Activated naive CD8-positive, alpha-beta T cell treated with anti-CD3 and anti-CD28 coated beads for 36 hours (primary cell): ENCODE measurements at places on chromosomes 1 and 21. TPM values are rescaled to one million over a fixed set of nuclear protein-coding genes. Genes with fewer than 3 reads are reported as not detected.
A peak's percentile ranks its signal among the peaks of the same experiment; 100 is the strongest.

The PRKAA2 gene
- total RNA-seq = 0.02 TPM

The FAM72B gene
- 24.6 TPM for total RNA-seq

The ADORA1 gene
- not detected for total RNA-seq

The F13B gene
- not detected for total RNA-seq

The SPATA1 gene
- total RNA-seq = 1.5 TPM

The PPIAL4G gene
- not detected for total RNA-seq

- DNase-seq = no peak
Measured at GRCh38 chr21:26840912-26841311, 4.3 kb downstream of the ADAMTS1 start.

DNA sequence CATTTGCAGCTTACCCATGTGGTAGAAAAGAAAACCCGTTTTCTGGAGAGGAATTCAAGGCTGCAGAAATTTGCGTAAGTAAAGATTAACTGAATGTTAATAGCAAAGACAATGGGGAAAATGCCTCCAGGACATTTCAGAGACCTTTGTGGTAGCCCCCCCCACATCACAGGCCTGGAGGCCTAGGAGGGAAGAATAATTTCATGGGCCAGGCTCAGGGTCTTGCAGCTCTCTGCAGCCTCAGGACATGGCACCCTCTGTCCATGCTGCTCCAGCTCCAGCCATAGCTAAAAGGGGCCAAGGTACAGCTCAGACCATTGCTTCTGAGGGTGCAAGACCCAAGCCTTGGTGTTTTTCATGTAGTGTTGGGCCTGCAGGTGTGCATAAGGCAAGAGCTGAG lies 92.7 kb upstream of the ZNF678 start:
- DNase-seq = no peak

DNA sequence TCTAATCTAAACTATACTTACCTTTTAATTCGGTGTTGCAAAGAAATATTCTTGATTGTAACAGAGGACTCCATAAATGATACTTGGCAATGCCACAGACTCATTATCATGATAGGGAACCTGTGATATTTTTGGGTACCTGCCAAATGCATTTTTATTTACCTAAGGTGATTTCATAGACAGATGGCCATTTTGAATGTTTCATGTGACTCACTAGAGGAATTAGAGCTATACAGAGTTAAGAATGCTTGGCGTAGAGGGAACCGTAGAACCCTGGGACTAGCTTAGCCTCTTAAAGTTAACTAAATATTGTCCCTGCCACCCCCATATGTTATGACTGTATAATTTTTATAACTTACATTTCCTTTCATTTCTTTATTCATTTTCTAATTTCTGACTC lies 136.1 kb downstream of the DISP1 start:
- DNase-seq = no peak

- no peak for DNase-seq
Measured at GRCh38 chr1:78275456-78275855, 215.3 kb upstream of the PTGFR start.

DNA sequence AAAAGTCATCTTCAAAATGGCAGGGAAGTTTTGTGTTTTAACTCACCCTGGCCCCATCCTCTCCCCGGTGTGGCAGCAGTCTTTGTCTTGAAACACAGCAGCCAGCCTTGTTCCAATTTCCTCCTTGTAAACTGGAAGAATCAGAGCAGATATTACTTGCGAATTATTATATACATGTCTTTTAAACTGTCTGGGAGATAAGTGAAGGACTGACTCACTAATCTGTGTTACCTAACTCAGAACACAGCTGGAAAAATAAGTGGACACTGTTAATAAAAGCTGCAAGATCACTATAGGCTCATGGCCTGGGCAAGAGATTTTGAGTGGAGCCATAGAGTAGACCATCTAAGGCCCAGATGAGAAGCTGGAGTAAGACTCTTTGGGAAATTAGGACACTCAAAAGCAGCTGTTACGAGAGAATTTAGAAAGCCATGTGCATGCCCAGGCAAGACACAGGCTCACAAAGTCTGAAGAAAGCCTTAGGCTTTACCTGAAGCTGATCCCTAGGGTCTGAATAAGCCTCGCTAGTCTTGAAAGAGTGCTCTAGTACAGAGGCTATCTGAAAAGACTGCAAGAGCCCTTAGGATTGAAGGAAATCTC lies 233.0 kb upstream of the RAB4A start:
- no peak for DNase-seq

DNA sequence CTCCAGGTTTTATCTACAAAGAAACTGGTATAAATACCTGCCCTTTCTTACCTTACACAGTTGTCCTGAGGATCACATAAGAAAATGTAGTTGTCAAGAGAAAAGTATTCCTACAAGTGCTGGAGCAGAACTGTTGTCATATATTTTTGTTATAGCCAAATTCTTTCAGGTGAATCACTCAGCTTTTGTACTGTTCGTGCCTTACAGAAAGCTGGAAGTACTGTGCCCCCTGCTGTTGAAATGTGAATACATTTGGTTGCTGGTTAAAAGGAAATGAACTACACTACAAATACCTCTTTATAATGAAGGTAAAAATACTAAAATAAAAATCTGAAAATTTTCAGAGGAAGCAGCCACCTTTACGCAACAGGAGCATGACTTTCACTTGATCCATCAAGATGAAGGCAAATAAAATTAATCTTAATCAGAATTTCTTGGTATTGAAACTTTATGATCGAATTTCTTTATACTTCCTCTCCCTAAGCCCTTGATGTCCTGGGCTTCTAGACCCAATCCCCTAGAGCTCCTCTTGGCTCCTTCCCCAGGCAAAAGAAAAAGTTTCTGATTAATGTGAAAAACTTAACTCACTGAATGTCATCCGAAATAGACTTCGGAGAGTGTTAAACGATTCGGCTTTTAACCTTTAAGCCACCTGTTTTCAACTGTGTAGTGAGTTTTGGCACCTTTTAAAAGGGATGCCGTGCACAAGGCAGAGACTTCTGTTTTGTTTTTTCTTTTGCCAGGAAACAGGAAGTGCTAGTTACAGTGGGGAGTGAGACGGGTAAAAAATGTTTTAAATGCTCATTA lies 12.5 kb downstream of the CHML start:
- DNase-seq = peak; percentile 29

- no peak for DNase-seq
Measured at GRCh38 chr1:50352428-50352827, 70.8 kb downstream of the DMRTA2 start.

DNA sequence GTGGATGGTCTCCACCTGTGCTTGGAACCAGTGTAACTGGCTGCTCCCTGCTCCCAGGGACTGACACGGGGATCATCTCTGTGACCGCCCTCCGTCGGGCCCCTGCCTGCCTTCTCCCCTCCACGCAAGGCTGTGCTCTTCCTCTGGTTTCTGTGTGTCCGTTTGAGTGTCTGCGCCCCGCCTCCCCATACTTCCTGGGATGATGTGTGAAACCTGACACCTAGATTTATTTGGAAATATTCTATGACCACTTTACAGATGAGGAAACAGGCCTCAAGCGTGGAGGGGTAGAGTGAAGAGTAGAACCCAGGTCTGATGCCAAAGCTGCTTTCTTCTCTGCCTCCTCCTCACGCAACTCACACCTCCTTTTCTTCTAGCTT lies 24.3 kb downstream of the LDLRAP1 start:
- no peak for DNase-seq

DNA sequence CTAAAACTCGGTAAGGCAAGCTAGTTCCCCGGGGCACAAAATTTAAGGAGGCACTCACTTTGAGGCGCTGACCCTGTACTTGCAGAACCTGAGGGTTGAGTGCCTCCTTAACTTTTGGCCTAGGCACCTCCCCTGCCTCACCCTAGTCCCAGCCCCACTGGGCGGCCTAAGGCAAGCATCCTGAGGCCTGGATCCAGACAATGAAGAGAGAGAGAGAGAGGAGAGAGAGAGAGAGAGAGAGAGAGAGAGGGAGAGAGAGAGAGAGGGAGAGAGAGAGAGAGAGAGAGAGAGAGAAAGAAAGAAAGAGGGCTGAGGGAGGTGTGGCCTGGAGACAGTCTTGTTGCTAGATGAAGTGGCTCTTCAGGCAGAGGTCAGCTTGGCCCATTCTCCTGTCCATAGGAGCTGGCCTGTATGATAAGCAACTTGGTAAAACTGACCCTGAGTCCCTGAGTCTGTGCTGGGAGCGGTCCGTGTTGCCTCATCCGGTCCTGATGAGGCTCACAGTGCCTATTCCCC lies 7.4 kb upstream of the LRRN2 start:
- no peak for DNase-seq

GRCh38 chr1:24632832-24633175 lies 10.3 kb upstream of the SRRM1 start:
- DNase-seq = no peak

GRCh38 chr1:63362578-63362977 lies 4.8 kb upstream of the ALG6 start:
- DNase-seq = no peak

DNA sequence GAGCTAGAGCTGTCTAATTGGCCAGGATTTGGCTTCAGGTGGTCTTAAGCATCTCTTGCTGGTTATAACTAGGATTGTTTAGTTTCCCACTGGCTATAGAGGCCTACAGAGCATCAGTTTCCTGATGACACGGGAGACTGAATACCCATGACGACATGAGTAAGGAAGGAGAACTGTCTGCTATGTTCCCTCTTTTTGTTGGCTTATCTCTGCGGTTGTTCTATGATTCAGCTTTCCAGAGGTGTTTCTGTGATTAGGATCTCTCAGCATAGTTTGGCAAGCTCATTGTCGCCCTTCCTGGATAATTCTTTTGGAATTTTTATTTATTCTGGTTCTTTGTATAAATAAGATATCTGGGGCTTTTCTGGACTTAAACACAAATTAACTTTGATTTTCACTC lies 163.4 kb downstream of the OLFM3 start:
- DNase-seq = no peak

- DNase-seq = no peak
Measured at GRCh38 chr1:235628316-235629005, 21.1 kb downstream of the GNG4 start.

DNA sequence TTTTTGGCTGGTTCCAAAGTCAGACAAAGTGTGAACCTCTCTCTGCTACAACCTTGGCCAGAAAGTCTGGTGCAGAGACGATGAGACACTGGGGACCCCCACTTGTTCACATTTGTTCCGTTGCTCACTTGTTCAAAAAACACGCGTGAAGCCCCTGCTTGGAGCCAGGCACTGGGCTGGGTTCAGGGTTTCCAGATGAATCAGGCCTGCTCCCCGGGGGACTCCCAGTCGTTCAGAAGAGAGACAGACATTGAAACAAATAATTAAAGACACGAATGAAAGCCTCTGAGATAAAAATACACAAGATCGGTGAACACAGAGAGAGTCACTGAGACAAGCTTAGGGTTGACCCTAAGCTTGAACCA lies 101.5 kb upstream of the RUNX3 start:
- peak; percentile 82 for DNase-seq

DNA sequence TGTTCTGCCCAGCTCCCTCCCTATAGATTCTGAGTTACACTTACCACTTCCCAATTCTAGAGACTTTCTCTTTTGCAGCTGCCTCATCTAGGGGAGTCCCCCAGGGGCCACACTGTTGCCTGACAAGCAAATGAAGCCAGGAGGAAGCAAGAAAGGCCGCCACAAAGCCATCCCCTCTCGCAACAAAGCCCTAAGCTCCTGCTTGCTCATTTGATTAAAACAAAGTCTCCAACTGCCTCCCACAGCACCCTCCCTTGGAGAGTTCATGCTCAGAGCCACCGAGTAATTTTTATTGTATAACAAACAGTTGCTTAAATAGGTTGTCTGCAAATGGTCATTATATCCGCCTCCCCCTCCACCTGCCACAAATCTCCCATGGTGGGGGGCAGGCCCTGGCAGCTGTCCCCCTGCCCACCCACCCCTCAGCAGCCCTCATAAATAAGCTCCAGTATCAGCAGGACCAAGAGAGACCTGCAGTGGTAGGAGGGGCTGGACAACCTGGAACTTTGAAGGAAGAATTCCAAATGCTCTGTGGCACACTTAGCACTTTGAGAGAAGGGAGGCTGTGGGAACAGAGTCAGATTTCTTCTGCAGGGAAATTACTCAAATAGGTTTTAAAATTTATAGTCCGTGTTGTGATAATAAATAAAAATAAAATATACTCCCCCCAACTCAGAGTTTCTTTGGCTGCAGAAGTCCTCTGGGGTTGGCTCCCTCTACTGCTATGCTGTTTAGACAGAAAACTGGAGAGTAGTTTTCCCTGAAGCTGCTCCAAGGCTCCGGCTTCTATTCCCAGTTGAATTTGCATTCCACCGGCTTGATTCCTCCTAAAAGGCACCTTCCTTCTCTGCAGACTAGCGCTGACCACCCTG lies 237.5 kb downstream of the TTLL7 start:
- DNase-seq = peak; percentile 22

GRCh38 chr1:244705261-244706234 lies 52.6 kb downstream of the DESI2 start:
- no peak for DNase-seq

DNA sequence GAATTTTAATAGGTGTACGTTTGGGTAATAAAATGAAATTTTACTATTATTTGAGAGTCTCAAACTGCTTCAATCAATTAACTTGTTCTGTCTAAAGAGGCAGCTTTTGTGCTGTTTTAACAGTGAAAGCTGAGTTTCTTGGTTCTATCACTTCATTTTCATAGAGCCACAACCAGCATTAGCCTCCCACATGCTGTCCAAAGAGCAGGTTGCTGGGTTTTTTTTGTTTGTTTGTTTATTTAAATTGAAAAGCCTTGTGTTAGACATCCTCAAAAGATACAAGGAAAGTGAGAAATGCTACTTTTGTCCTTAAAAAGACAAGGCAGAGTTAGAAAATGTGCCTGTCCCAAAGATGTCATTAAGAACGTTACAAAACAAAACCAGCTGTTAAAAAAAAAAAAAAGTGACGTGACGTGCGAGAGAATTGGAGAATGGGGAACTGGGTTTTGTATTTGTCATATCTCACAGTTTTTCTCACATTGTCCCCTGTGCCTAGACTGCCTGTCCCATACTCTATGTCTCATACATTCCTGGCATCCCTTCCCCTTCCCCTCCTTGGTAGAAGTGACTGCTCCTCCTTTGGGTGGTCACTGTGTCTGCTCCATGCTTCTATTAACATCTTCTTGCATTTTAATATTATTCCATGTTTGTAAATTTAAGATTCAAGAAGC lies 63.1 kb upstream of the CD34 start:
- no peak for DNase-seq

GRCh38 chr1:150976879-150977694 lies 2.5 kb upstream of the CERS2 start:
- peak; percentile 70 for DNase-seq

GRCh38 chr21:39087238-39088030 lies 95.8 kb downstream of the PSMG1 start:
- DNase-seq = no peak

GRCh38 chr1:10778640-10779039 lies 17.8 kb downstream of the CASZ1 start:
- no peak for DNase-seq

GRCh38 chr1:81381881-81382280 lies 418.9 kb upstream of the ADGRL2 start:
- DNase-seq = no peak

- no peak for DNase-seq
Measured at GRCh38 chr1:201707656-201708055, 121.3 kb upstream of the IPO9 start.

DNA sequence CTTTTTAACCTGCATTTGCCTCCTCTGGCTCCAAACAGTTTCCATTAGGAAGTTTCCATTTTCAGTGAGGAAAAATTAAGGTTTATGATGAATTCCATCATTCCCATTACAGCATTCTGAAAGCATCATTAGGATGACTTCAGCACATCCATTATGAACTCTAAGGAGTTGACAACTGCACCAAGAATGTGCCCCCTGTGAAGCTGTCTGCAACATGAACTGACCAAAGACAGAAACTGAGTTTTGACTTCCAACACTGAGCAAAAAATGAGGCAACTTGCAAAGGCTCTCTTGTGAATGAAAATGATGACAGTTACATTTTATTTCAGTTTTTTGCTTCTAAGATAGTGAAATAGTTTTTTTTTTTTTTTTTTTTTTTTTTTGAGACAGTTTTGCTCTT lies 18.3 kb upstream of the KCNE1 start:
- no peak for DNase-seq

- DNase-seq = no peak
Measured at GRCh38 chr1:225926551-225927113, 2.6 kb upstream of the PYCR2 start.
